ENCODE measurements at places on chromosomes 4 and X. TPM values are rescaled to one million over a fixed set of nuclear protein-coding genes. Genes with fewer than 3 reads are reported as not detected.

DNA sequence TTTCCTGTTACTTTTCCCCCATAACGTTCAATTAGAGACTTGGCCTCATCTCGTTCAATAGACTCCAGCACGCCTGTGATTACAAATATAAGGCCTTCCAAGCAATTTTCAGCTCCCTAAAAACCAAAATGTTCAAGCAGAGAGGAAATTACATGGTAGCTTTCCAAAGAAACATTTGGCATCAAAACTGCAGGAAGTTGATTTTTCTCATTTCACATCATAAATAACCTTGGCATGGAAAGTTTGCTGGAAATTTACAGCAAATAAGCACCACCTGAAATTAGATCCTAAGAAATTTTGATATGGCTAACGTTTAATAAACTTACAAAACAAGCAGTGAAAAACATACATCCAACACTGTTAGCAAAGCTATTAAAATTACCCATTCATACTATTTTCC is 53.3 kb downstream of the RFC1 start:
- H3K27ac ChIP-seq: no peak overlapping the region
- H3K36me3 ChIP-seq: peaks cover 75% of the 10 kb centered on the region
- no peaks in the 10 kb centered on the region for H3K4me1 ChIP-seq
- no peaks in the 10 kb centered on the region for H3K27me3 ChIP-seq
- no peak for DNase-seq

- DNase-seq: no peak
- H3K4me3 ChIP-seq: no peak overlapping the region
- no peaks in the 10 kb centered on the region for H3K4me1 ChIP-seq
- no peak overlapping the region for H3K27ac ChIP-seq
- no peaks in the 10 kb centered on the region for H3K36me3 ChIP-seq
Measured at GRCh38 chrX:151695583-151696340, 504 bp downstream of the PRRG3 start.

DNA sequence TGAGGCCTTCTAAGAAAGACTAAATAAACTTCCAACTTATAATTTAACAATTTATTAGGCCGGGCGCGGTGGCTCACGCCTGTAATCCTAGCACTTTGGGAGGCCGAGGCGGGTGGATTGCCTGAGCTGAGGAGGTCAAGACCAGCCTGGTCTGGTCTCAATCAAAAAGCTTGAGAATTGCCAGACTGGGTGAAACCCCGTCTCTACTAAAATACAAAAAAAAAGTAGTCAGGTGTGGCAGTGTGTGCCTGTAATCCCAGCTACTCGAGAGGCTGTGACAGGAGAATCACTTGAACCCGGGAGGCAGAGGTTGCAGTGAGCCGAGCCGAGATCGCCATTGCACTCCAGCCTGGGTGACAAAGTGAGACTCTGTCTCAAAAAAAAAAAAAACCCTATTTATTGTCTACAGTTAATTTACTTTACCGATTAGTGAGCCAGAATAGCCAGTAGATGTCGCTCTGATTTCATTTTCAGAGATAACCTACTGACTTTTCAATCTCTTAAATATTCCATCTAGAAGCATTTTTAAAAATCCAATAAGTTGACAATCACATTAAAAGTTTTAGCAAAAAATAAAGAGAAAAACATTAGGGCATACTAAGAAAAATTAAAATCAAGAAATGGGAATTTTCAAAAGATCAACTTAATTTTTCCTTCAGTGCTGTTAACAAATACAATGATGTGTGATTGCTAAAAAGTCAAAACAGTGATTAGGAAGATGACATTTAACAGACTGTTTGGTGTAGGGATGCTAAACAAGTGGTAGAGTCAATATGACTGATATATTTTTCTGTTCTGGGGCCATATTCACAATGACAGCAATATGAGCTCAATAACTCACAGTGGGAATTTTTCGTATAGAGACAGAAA is 4.3 kb upstream of the SHROOM3 start:
- H3K4me1 ChIP-seq: no peaks in the 10 kb centered on the region
- H3K27ac ChIP-seq: no peak overlapping the region
- no peaks in the 10 kb centered on the region for H3K36me3 ChIP-seq
- H3K4me3 ChIP-seq: no peak overlapping the region
- DNase-seq: peak; percentile 64

- no peak for DNase-seq
- H3K27ac ChIP-seq: no peak overlapping the region
- no peak overlapping the region for H3K4me3 ChIP-seq
- peaks cover 21% of the 10 kb centered on the region for H3K4me1 ChIP-seq
Measured at GRCh38 chrX:155068165-155068564, 2.8 kb downstream of the CMC4 start.

GRCh38 chr4:133320576-133321170 is 171.6 kb downstream of the PCDH10 start:
- H3K27ac ChIP-seq: no peak overlapping the region
- H3K27me3 ChIP-seq: no peaks in the 10 kb centered on the region
- H3K4me1 ChIP-seq: no peaks in the 10 kb centered on the region
- no peak for DNase-seq
- H3K4me3 ChIP-seq: no peak overlapping the region

GRCh38 chrX:136192839-136193414 is 45.6 kb downstream of the FHL1 start:
- H3K27me3 ChIP-seq: no peaks in the 10 kb centered on the region
- DNase-seq: no peak
- H3K36me3 ChIP-seq: no peaks in the 10 kb centered on the region
- H3K27ac ChIP-seq: no peak overlapping the region
- peaks cover 6% of the 10 kb centered on the region for H3K4me1 ChIP-seq

DNA sequence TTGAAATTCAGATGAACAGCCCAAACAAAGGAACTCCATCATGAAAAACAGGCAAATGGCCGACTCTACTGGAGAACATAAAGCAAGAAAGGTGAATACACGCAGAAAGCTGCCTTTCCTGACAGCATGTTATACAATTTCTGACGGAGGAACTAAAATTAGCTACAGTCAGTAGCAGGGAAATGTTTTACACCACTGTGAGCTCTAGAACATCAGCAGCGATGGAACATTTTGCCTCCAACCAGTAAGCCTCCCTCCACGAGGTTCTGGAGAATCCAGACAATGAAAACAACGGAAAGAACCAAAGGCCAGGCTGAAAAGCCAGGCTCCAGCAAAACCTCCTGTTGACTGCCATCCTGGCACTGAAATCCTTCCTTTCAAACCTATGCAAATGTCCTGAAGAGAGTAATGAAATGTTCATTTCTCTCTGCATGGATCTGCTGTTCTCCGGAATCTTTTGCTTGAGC is 78.9 kb downstream of the IRF2 start:
- peak overlapping the region; percentile 45 for H3K27ac ChIP-seq
- H3K4me1 ChIP-seq: peaks cover 3% of the 10 kb centered on the region
- peaks cover 81% of the 10 kb centered on the region for H3K36me3 ChIP-seq
- no peak overlapping the region for H3K4me3 ChIP-seq

Gene CCDC160
- total RNA-seq: not detected

Gene NEXMIF
- total RNA-seq: 0.08 TPM

Gene PDE5A
- total RNA-seq: 4.0 TPM
